ENCODE measurements at places on chromosomes 16 and 17.

GRCh38 chr17:72772331-72772821, 320.1 kb downstream of the SLC39A11 start:
- DNase-seq: no peak

DNA sequence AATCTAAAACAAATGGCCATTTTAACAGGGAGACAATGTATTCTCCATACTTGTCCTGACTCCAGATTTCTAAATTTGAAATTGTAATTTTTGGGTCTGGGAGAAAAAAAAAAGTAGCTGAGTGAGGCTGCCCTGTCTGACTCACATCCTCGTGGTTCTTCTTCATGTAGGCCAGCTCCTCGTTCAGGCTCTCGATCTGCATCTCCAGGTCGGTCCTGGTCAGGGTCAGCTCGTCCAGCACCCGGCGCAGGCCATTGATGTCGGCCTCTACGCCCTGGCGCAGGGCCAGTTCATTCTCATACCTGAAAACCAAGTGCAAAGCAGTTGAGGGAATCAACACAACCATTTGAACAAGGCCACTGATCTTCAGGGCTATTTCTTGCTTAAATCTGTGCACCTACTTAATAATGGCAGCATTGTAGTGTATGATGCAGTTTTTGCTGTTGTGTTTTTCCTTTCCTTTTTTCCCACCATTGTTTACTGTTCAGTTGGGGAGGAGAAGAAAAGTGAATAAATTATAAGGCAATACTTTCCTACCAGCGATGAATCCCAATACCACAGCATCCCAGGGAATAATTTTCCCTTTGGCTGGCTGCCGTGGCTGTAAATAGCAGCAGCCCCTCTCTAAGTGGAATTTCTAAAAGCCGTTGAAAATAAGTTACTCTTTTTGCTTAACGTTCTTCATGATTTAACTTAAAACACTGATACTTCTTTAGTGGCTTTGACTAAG, 2.2 kb downstream of the KRT12 start:
- DNase-seq: no peak

GRCh38 chr17:78532311-78532710, 44.9 kb downstream of the DNAH17 start:
- DNase-seq: no peak

DNA sequence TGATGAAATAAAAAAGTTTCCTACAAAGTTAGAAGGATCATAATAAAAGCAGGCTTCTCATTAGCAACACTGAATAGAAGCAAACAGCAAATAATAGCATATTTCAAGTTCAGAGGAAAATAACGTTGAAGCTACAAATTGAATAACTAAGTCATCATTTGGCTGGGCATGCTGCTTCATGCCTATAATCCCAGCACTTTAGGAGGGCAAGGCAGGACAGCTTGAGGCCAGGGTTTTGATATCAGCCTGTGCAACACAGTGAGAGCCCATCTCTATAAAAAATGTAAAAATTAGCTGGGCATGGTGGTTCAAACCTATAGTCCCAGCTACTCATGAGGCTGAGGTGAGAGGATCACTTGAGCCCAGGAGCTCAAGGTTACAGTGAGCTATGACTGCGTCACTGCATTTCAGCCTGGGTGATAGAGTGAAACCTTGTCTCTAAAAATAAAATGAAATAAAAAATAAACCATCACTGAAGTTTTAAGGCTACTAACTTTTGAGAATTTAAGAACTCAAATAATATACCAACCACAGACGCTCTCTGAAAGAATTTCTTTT, 25.5 kb downstream of the NCOR1 start:
- no peak for DNase-seq
